ENCODE measurements at places on chromosomes 2 and 18. TPM values are rescaled to one million over a fixed set of nuclear protein-coding genes. Genes with fewer than 3 reads are reported as not detected.

DNA sequence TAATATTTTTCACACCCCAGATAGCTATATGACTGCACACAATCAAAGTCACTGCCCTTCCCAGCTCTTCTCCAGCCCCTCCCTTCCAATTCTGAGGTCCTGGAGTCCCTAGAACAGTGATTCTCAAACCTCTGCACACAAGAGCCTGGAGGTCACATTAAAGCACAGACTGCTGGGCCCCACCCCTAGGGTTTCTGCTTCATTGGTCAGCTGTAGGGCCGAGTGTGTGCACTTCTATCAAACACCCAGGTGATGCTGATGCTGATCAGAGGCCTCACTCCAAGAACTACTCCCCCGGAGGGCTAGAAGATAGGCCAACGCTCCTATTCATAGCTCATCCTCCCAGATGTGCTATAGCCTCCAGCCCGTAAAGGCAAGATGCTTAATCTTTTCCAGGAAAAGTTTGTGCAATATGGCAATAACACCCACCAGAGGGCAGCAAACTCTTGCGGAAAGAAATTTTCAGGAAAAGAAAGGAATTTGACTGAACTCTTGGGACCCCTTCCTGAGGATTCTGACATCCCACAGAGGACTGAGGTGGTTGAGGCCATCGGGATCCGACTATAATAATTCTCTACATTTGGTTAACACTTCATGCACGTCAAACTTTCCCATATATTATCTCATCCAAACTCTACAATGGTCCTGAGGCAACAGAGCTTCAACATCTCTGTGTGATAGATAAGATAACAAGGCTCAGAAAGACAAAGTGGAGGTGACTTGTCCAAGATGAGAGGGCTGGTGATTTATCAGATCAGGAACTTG, 194.2 kb upstream of the PKDCC start:
- H3K36me3 ChIP-seq, result no peaks in the 10 kb centered on the region
- peak; percentile 82 for DNase-seq
- no peak overlapping the region for H3K4me3 ChIP-seq
- no peaks in the 10 kb centered on the region for H3K4me1 ChIP-seq

SPP2 gene
- not detected for total RNA-seq

DNA sequence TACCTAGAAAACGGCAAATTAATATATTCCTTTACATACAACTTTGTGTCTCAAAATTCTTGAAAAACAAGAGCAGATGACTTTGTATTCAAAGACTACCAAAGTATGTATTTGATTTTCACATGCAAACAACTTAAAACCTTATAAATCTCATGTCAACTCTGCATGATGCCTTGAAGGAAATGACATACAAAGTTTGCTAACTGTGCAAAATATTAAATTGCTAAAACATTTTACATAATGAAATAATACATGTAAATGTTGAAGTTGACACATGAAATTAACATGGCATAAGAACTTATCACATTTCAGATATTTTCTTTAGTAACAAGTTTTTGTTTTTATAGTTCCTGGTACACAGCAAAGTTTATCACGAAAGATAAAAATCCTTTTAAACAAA, 20.8 kb upstream of the C2orf42 start:
- no peaks in the 10 kb centered on the region for H3K4me1 ChIP-seq
- no peaks in the 10 kb centered on the region for H3K27me3 ChIP-seq
- no peak overlapping the region for H3K27ac ChIP-seq
- DNase-seq, result no peak
- peaks cover 24% of the 10 kb centered on the region for H3K36me3 ChIP-seq
- H3K4me3 ChIP-seq, result no peak overlapping the region

- no peak for DNase-seq
- H3K27me3 ChIP-seq, result peaks cover 28% of the 10 kb centered on the region
- no peaks in the 10 kb centered on the region for H3K36me3 ChIP-seq
- H3K4me3 ChIP-seq, result no peak overlapping the region
- H3K27ac ChIP-seq, result no peak overlapping the region
- H3K4me1 ChIP-seq, result no peaks in the 10 kb centered on the region
Measured at GRCh38 chr2:176789751-176790150, 422.8 kb upstream of the HNRNPA3 start.

RAB31 gene
- 1.7 TPM for total RNA-seq

GRCh38 chr2:121118951-121119350, 166.1 kb downstream of the TFCP2L1 start:
- H3K4me3 ChIP-seq, result no peak overlapping the region
- H3K27me3 ChIP-seq, result no peaks in the 10 kb centered on the region
- no peaks in the 10 kb centered on the region for H3K4me1 ChIP-seq
- H3K27ac ChIP-seq, result no peak overlapping the region

DNA sequence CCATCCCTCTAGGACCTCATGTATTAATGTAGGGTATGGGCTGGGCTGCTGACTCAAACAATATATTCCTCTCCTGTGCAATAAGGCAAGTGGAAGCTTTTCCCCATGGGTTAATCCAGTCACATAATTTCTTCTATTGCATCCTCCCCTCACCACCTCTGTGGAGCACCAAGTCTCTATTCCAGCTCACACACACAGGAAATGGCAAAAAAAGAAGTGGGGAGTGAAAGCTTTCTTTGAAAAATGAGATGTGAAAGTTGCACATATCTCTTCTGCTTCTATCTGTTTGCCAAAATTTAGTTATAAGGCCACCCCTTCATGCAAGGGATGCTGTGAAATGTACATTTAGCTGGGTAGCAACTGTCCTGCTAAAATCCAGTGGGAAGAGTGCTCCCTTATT, 121.3 kb downstream of the CDC42EP3 start:
- no peak for DNase-seq
- no peak overlapping the region for H3K27ac ChIP-seq
- no peaks in the 10 kb centered on the region for H3K27me3 ChIP-seq
- no peak overlapping the region for H3K4me3 ChIP-seq
- no peaks in the 10 kb centered on the region for H3K36me3 ChIP-seq

- no peaks in the 10 kb centered on the region for H3K27me3 ChIP-seq
- peaks cover 9% of the 10 kb centered on the region for H3K4me1 ChIP-seq
- no peaks in the 10 kb centered on the region for H3K36me3 ChIP-seq
- no peak for DNase-seq
- no peak overlapping the region for H3K4me3 ChIP-seq
Measured at GRCh38 chr2:41913921-41914609, 133.8 kb upstream of the PKDCC start.

GRCh38 chr2:195538937-195539336, 118.1 kb upstream of the SLC39A10 start:
- DNase-seq, result no peak
- H3K27me3 ChIP-seq, result no peaks in the 10 kb centered on the region
- no peak overlapping the region for H3K4me3 ChIP-seq
- no peak overlapping the region for H3K27ac ChIP-seq
- no peaks in the 10 kb centered on the region for H3K36me3 ChIP-seq

IL1B gene
- 67.5 TPM for total RNA-seq

ALPI gene
- total RNA-seq, result not detected

DNA sequence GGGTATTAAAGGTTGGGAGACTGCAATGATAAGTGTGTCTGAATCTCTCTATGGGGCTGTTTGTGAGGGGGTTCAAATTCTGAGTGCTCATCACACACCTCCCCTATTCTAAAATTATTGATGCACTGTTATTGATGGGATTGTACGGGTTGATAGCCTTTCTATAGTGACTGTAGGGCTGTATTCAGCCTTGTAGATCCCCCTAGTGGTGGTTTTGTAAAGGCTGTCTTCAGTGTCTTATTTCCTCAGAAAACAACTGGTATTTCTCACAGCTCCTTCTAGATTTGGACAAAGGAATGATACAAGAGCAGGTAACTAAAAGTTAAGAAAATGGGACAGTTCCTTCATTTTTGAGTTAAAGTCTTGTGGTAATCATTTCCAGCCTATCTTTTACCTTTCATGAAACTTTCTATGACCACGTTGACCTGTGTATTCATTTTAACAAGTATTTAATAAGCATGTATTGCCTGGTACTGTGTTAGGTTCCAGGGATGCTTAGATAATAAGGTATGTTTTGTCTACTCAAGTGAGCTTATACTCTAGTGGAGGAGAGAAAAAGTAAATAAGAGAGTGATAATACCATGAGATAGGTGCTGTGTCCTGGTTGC, 21.2 kb downstream of the SMAD4 start:
- no peaks in the 10 kb centered on the region for H3K27me3 ChIP-seq
- H3K36me3 ChIP-seq, result no peaks in the 10 kb centered on the region
- peak; percentile 46 for DNase-seq
- no peak overlapping the region for H3K4me3 ChIP-seq
- H3K4me1 ChIP-seq, result no peaks in the 10 kb centered on the region

DNA sequence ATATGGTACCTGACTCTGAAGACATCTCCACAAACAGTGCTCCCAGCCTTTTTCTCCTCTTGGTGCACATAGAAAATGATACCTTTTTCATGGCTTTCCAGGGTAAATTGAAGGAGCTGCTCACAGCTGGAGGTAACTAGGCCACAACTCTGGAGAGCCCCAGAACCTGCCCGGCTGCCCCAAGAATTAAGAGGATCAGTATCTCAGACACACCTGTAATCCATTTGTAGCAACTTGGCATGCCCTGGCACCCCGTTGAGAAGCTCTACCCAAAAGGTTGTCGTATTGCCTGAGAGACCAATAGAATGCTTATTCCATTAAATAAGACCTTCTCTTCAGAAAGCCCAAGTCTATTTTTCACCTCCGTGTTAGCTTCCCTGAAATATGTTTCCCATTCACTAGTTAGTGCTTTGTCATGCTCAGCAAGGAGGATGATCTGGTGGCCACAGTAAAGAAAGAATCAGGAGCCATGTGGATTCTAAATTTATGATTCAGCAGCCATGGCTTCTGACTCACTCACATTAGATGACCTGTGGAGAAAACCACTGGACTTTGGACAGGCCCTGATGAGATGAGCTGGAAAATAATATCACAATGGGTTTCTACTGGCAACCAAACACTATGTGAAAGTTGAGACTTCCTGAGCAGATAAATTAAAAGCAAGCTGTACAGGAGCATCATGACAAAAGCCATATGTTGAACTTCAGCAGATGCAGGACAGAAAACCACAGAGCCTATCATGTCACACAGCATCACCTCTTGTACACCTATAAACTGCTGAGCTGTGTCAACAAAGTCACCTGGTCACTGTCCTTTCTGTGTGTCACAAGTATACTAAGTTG, 253.3 kb upstream of the OSR1 start:
- H3K4me3 ChIP-seq, result no peak overlapping the region
- DNase-seq, result peak; percentile 96
- peak overlapping the region; percentile 93 for H3K27ac ChIP-seq
- H3K27me3 ChIP-seq, result no peaks in the 10 kb centered on the region
- H3K36me3 ChIP-seq, result peaks cover 10% of the 10 kb centered on the region

- no peaks in the 10 kb centered on the region for H3K36me3 ChIP-seq
- peaks cover 15% of the 10 kb centered on the region for H3K27me3 ChIP-seq
- no peak overlapping the region for H3K27ac ChIP-seq
- DNase-seq, result no peak
- no peaks in the 10 kb centered on the region for H3K4me1 ChIP-seq
Measured at GRCh38 chr18:69664399-69664798, 263.7 kb downstream of the DOK6 start.

DNA sequence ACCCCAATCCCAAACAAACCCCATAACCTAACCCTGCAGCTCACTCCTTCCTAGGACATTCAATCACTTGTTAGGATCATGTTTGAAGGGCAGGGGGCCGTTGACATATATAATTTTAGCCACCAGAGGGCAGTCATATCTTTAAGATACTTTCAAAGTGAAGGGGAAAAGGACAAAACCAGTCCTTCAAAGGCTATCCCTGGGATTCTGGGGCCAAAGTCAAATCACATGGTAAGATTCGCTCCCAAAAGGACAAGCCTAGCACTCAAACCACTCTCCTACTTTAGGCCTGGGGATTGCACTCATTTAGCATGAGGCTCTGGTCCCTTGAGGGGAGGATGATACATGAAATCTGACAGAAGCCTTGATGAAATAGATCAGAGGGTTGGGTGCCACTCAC, 44.6 kb downstream of the HAUS1 start:
- peak; percentile 67 for DNase-seq
- no peak overlapping the region for H3K4me3 ChIP-seq
- H3K4me1 ChIP-seq, result peaks cover 18% of the 10 kb centered on the region
- H3K27ac ChIP-seq, result no peak overlapping the region
- H3K27me3 ChIP-seq, result no peaks in the 10 kb centered on the region

- no peaks in the 10 kb centered on the region for H3K27me3 ChIP-seq
- no peak overlapping the region for H3K4me3 ChIP-seq
- no peak overlapping the region for H3K27ac ChIP-seq
- DNase-seq, result no peak
- no peaks in the 10 kb centered on the region for H3K36me3 ChIP-seq
Measured at GRCh38 chr18:50662775-50663383, 103.0 kb downstream of the MAPK4 start.

EFEMP1 gene
- 59.6 TPM for total RNA-seq

GRCh38 chr2:210496512-210496911, 20.0 kb upstream of the LANCL1 start:
- no peak overlapping the region for H3K4me3 ChIP-seq
- no peaks in the 10 kb centered on the region for H3K4me1 ChIP-seq
- no peak overlapping the region for H3K27ac ChIP-seq
- H3K27me3 ChIP-seq, result no peaks in the 10 kb centered on the region
- no peaks in the 10 kb centered on the region for H3K36me3 ChIP-seq

CFAP65 gene
- 0.18 TPM for total RNA-seq

MATN3 gene
- total RNA-seq, result 1.6 TPM

- H3K27me3 ChIP-seq, result peaks cover 14% of the 10 kb centered on the region
- no peaks in the 10 kb centered on the region for H3K4me1 ChIP-seq
- DNase-seq, result peak; percentile 30
- no peak overlapping the region for H3K27ac ChIP-seq
- no peaks in the 10 kb centered on the region for H3K36me3 ChIP-seq
- no peak overlapping the region for H3K4me3 ChIP-seq
Measured at GRCh38 chr18:47204908-47205522, 28.9 kb upstream of the IER3IP1 start.

HJURP gene
- total RNA-seq, result 31.7 TPM

- no peaks in the 10 kb centered on the region for H3K27me3 ChIP-seq
- H3K27ac ChIP-seq, result no peak overlapping the region
- H3K4me3 ChIP-seq, result no peak overlapping the region
- no peak for DNase-seq
- no peaks in the 10 kb centered on the region for H3K4me1 ChIP-seq
Measured at GRCh38 chr2:203694191-203694590, 12.2 kb upstream of the CD28 start.

Measured in PC-3 (cell line).